NCI-H2107 (cell line): ENCODE measurements at places on chromosomes 5 and 9.

DNA sequence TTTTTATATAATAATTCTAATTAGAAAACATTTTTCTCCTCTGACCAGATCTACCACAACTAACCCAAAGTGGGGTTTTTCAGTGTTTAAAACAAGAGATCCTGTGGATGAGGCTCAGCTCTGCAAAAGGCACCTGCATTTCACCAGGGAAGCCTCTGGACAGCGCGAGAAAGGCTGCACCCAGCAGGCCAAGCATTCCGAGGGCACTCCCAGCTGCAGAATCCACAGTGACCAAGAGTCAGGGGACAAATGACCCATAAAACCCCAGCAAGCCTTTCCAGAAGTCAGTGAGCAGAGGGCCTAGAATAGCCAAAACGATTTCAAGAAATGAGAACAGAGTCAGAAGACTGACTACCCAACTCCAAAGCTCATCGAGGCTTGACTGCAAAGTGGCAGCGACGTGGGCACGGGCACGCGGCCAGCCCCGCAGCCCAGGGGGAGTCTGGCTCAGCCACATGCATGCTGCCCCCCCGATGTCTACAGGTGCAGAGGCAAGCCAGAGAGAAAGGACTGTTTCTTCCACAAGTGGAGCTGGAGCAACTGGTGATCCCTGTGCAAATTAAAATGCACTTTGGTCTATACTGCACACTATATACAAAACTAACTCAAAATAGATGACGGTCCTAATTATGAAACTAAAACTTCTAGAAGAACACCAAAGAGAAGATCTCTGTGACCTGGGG is 26.2 kb downstream of the TPPP start:
- no peak for DNase-seq

- DNase-seq: no peak
Observed at GRCh38 chr5:123422433-123423277, 548 bp downstream of the CEP120 start.

- no peak for DNase-seq
Observed at GRCh38 chr5:125476901-125477585, 730.6 kb upstream of the ZNF608 start.

DNA sequence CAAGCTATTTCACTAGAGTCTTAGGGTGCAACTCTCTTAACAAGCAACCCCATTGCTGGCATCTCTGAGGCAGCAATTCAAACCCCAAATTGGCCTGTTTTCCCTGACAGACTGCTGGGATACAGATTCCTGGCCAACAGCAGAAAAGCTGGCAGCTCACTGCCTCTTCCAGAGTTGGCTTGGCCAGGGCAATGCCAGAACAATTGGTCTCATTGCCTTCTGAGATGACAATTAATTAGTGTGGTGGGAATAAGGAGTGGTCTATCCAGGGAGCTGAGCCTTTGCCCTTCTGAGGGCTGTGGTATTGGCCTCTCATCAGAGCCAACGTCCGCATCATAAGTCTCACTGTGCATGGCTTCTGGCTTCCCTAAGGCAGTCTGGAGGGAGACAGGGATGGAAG is 183.2 kb downstream of the GNAQ start:
- DNase-seq: no peak

DNA sequence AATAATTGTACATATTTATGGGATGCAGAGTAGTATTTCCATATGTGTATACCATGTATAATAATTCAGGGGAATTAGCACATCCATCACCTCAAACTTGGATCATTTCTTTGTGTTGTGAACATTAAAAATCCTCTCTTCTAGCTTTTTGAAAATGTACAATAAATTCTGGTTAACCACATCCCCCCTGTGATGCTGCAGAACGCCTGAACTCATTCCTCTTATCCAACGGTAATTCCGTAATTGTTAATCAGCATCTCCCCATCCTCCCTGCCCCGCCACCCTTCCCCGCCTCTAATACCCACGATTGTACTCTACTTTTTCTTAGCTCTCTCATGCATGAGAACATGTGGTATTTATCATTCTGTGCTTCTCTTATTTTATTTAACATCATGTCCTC is 127.7 kb upstream of the ANKRD55 start:
- DNase-seq: no peak

GRCh38 chr5:132083071-132083678 is 9.6 kb downstream of the CSF2 start:
- no peak for DNase-seq

DNA sequence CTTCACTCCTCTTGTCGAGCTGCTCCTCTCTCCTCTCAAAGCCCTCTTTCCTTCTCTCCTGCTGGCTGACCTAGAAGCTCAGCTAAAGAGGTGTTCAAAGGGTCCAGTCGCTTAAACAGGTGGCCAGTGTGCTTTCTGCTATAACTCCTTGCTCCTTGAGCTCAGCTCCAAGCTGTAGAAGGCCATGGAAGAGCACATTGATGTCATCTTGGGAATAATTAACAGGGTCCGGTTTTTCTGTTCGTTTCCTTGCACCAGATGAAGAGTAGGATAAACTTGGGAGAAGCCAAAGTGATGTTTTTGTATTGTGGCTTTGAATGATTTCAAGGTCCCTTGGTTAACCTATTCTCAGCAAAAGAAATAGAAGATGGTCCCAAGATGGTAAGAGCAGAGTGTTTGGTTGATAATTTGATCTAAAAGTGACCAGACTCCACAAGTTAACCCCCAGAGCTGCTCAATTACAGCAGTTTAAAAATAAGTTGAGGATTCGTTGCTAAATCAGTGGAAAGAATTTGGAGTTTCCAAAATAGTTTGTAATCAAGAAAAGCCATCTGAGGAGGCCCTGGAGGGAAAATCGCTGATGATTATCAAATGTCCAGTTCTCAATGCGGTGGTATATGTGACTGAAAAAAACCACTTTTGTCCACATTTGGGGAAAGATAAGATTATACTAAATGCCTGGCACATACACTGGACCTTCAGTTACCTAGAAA is 148.1 kb downstream of the DOCK8 start:
- DNase-seq: no peak

DNA sequence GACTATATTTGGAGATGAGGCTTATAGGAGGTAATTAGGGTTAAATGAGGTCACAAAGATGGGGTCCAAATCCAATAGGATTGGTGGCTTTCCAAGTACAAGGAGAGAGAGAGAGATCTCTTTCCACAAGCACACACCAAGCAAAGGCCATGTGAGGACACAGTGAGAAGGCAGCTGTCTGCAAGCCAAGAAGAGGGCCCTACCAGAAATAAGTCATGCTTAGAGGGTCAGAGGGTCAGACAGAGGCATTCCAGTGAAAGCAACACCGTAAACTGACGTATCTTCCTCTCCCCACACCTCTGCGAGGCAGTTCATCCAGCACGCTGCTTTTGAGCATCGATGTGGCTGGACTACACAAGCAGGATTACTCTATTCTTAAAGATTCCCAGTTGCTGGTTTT is 87.9 kb downstream of the SLC1A3 start:
- DNase-seq: no peak

DNA sequence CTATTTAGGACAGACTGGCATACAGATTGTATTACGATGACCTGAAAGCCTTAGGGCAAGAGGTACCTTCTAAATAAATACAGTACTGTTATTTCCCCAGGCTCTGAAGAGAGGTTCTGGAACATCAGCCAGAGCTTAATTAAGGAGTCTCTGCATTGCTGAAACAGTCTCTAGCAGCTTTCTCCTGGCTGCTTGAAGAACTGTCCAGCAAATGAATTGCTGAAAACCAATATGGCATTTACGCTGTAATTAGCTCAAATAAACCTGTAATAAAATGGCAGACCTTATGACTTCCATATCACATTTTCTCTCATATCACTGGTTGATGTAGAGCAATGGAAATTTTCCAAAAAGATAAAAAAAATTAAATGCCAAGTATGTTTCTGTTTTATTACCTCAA is 636.3 kb downstream of the GABRG2 start:
- DNase-seq: no peak

- DNase-seq: no peak
Observed at GRCh38 chr5:15248731-15249130, 251.2 kb upstream of the FBXL7 start.

GRCh38 chr5:59300930-59301329 is 592.6 kb downstream of the PDE4D start:
- no peak for DNase-seq

GRCh38 chr9:27933210-27934025 is 360.1 kb upstream of the C9orf72 start:
- no peak for DNase-seq

DNA sequence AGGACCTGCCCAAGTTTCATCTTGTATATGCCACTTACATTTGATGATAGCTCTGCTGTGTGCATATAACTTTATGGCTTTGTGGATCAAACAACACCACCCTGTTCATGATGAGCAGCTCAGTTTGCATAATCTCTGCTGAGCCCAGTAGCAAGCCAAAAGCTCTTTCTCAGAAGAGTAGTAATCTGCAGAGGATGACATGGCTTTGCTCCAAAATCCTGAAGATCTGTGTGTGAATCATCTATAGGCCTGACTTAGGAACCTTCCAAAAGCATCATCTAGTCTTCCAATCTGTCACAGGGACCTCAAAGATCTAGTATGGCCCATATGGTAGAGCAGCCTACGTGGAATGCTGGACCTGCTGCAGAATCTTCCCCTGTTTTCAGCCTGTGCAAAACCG is 394.6 kb downstream of the PSAT1 start:
- DNase-seq: no peak
